ENCODE measurements at places on chromosomes 16 and 17. TPM values are rescaled to one million over a fixed set of nuclear protein-coding genes. Genes with fewer than 3 reads are reported as not detected.
A peak's percentile ranks its signal among the peaks of the same experiment; 100 is the strongest.

The ENGASE gene
- total RNA-seq, result 32.8 TPM

The PTGES3L gene
- 50.7 TPM for total RNA-seq

The KCNJ18 gene
- not detected for total RNA-seq

DNA sequence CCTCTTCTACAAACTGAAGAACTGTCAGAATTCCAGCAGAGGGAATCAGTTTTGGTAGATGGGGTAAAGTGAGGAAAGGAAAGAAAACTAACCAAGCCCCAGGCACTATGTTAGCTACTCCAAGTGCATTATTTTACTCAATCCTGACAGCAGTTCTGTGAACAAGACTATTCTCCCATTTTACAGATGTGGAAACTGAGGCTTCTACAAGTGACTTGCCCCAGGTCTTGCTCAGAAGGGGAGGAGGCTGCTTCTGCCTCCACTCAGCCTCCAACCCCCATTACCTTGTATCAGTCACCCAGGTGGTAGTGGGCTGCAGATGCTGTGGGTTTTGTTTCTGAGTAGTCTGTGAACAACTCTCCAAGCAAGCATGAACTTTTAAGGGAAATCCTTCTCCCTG lies 315.2 kb upstream of the MAF start:
- no peak for DNase-seq

GRCh38 chr16:84404324-84404723 lies 36.0 kb downstream of the ATP2C2 start:
- DNase-seq, result no peak

DNA sequence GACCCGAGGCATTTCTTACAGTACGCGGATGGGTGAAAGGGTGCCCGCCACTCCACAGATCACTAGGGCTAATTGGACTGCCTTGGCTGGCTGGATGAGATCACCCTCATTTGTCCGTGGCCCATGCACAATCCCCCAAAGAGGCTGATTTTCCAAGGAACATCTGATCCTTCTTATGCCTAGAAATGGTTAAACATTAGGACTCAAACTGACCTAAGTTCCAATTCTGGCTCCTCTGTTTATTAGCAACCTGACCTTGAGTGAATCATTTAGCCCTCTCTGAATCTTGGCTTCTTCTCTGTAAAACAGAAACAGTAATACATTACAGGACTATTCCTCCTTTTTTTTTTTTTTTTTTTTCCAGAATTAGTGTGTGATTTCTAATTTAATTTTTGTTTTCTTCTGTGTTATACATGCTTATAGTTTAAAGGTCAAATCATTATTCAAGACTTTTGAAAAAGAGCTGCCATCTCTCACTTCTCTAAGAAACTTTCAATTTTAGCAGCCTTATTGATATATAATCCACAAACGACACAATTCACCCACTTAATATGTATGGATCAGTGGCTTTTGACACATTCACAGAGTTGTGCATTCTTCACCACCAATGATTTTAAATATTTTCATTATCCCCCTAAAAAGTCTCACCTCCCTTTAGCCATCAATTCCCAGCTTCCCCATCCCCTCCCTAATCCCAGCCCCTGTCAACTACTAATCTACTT lies 45.4 kb upstream of the TMEM132E start:
- DNase-seq, result no peak

The WFDC1 gene
- 2.0 TPM for total RNA-seq

GRCh38 chr16:20610892-20611349 lies 34.8 kb upstream of the ACSM2B start:
- DNase-seq, result peak; percentile 53

DNA sequence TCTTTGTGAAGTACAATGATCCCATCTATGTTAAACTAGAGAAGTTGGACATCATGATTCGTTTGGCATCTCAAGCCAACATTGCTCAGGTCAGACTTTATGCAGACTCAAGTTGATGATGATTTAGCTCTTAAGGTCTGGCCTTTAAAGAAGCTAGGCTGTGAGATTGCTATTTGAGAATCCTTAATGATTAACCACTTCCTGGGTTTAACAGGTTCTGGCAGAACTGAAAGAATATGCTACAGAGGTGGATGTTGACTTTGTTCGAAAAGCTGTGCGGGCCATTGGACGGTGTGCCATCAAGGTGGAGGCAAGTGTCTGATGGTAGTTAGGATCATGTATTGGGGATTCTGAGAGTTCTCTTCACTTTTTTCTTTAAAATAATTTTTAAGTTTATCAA lies 40.3 kb downstream of the AP2B1 start:
- DNase-seq, result no peak

DNA sequence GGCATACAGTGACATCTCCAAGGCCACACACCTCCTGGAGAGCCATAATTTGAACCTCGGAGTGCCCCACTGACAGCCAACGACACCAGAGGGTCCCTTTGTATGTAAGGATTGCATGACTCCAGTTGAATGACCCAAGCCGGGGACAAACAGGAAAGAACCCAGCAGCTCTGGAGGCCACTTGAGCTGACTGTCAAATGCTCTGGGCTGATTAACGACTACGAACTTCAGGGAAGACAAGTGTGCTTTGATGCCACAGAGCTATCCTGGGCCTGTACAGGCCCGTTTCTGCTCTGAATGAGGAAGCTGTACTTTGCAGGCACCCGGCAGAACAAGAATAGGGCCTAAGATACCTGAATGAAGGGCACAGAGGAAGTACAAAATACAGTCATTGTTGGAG lies 404.6 kb downstream of the SLC39A11 start:
- DNase-seq, result no peak

The FBXW10 gene
- not detected for total RNA-seq

The MT1E gene
- total RNA-seq, result 123 TPM

DNA sequence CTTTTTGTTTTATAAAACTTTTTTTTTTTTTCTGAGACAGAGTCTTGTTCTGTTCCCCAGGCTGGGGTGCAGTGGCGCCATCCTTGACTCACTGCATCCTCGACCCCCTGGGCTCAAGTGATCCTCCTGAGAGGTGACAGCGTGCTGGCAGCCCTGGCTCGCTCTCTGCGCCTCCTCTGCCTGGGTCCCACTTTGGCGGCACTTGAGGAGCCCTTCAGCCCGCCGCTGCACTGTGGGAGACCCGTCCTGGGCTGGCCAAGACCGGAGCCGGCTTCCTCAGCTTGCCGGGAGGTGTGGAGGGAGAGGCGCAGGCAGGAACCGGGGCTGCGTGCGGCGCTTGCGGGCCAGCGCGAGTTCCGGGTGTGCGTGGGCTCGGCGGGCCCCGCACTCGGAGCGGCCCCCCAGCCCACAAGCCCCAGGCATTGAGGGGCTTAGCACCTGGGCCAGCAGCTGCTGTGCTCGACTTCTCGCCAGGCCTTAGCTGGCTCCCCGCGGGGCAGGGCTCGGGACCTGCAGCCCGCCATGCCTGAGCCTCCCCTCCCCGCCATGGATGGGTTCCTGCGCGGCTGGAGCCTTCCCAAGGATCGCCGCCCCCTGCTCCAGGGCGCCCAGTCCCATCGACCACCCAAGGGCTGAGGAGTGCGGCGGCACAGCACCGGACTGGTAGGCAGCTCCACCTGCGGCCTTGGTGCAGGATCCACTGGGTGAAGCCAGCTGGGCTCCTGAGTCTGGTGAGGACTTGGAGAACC lies 49.6 kb upstream of the HELZ start:
- no peak for DNase-seq

All from left ventricle myocardium superior (tissue), 1 donor.